ENCODE measurements at places on chromosomes 3 and 15. TPM values are rescaled to one million over a fixed set of nuclear protein-coding genes. Genes with fewer than 3 reads are reported as not detected.

DNA sequence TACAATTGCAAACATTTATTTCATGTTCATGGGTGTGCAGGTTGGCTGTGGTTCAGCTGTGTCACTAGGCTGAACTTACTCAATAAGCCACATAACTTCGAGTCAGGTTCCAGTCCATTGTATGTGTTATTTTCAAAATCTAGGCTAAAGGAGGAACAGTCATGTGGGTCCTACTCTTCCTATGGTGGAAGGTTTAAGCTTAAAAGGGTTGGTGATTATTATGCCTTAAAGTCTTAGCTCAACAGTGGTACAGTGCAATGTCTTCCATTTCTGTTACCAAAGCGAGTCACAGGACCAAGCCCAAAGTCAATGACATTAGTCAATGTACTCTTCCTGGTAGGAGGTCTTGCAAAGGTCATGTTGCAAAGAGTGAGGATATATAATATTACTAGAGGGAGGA lies 78.2 kb downstream of the ATG7 start:
- DNase-seq, result no peak

Gene THAP10
- 1.4 TPM for total RNA-seq

GRCh38 chr3:141372656-141373055 lies 4.4 kb downstream of the ZBTB38 start:
- no peak for DNase-seq

Gene NANOGP8
- 0.34 TPM for total RNA-seq

Gene CPEB1
- total RNA-seq, result 2.5 TPM

GRCh38 chr3:59319442-59319841 lies 269.6 kb upstream of the CFAP20DC start:
- no peak for DNase-seq

- DNase-seq, result no peak
Observed at GRCh38 chr3:66256806-66257205, 36.0 kb downstream of the SLC25A26 start.

DNA sequence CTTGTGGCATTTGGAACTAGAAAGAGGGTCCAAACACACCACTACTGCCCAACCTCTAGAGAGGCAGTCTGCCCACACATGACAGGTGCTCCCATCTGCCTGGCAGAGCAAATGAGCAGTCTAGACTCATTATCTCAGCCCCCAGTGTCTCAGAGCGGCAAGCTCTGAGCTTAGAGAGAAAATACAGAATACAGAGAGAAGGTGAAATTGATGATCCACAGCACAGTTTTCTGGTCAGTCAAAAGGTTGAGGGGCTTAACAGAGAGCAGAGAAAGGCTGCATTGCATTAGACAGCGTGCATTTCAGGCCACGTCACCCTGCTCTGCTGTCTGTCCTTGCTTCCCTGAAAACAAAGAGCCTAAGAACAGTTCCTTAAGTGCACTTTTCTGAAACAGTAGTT lies 135.1 kb downstream of the KCNMB2 start:
- DNase-seq, result no peak

- DNase-seq, result no peak
Observed at GRCh38 chr3:86708893-86709292, 282.1 kb downstream of the VGLL3 start.

DNA sequence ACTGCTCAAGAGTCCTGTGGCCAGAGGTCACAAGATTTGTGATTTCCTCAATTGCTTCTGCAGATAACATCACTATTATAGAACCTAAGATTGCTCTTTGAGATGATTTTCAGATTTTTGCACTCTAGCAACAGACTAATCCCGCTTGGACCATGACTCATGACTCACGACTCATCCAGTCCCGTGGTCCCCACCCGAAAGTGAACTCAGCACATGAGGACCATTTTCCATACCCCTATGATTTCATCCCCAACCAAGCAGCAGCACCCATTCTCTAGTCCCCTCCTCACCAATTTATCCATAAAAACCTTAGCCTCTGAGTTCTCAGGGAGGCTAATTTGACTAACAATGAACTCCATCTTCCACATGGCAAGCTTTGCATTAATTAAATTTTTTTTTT lies 106.3 kb upstream of the ALCAM start:
- DNase-seq, result no peak

- DNase-seq, result no peak
Observed at GRCh38 chr3:15310491-15311370, 21.7 kb downstream of the SH3BP5 start.

GRCh38 chr3:64451283-64452012 lies 226.2 kb upstream of the PRICKLE2 start:
- DNase-seq, result no peak

Gene GOLGA8F
- total RNA-seq, result not detected

- DNase-seq, result no peak
Observed at GRCh38 chr3:136186846-136187245, 9.3 kb downstream of the MSL2 start.

- no peak for DNase-seq
Observed at GRCh38 chr15:94205366-94205765, 26.0 kb upstream of the MCTP2 start.

GRCh38 chr15:57604507-57604906 lies 12.8 kb downstream of the MYZAP start:
- DNase-seq, result no peak

- no peak for DNase-seq
Observed at GRCh38 chr3:68924897-68925296, 7.5 kb downstream of the TAFA4 start.

- DNase-seq, result peak; percentile 9
Observed at GRCh38 chr3:54120657-54121413, 1.5 kb upstream of the CACNA2D3 start.

DNA sequence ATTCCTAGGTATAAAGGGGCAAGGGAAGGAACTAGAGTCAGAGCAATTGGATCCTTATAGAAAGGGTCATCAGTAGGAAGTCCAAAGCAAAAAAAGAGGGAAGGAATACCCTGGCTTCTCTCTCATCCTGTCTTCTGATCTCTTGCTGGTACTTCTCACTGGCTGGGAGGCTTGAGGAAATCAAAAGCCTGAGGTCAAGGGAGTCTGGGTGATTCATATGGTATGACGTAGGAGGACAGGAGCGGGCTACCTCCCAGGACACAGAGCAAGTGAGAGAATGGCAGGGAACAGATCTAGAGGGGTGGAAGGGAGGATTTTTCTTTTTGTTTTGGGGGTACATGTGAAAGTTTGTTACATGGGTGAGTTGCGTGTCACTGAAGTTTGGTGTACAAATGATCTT lies 76.0 kb downstream of the CFAP20DC start:
- DNase-seq, result no peak

GRCh38 chr3:38690185-38690584 lies 40.7 kb upstream of the SCN5A start:
- no peak for DNase-seq

Gene ISLR
- total RNA-seq, result 4.8 TPM

DNA sequence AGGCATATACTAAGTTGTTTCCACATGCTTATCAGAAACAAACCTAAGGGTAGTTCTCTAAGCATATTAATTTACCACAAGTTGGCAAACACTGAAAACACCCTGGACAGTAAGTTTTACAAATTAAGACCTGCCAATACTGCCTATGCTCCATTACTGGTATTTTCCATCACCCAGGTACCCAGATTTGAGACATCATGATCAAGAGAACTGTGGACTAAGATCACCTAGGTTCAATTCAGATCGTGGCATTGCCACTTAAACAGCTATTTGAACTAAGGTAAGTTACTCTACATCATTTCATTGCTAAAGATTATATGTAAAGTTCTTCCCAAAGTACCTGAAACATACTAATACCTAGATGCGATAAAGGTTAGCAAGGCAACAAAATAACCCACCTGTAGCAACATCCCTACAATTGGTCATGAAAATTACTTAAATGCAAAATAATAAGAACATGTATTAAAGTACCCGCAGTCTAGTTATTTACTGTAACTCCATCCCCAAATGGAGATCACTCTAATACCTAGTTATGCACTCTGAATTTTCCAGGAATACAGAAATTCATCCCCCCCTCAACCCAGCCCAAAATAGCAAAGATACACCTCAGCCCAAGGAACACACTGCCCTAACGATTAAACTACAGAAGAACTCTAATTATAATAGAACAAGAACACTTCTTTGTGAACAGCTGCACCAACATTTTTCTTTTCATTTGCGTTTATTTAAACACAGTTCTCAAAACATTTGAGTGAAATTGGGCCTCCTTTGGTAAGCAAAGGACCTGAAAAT lies 21.6 kb downstream of the TRA2B start:
- DNase-seq, result no peak

- DNase-seq, result no peak
Observed at GRCh38 chr3:185519021-185519420, 20.2 kb upstream of the TMEM41A start.

Gene PLOD2
- 89.6 TPM for total RNA-seq

Gene GPR160
- total RNA-seq, result 65.7 TPM

GRCh38 chr3:177618873-177619733 lies 421.8 kb upstream of the TBL1XR1 start:
- no peak for DNase-seq

- peak; percentile 97 for DNase-seq
Observed at GRCh38 chr3:128123538-128124368, at the start of gene RUVBL1. RUVBL1 (minus strand) TSS chr3:128123812; CDS start chr3:128123724, 88 bp downstream.

- DNase-seq, result no peak
Observed at GRCh38 chr15:50872832-50873426, 35.6 kb upstream of the AP4E1 start.

- DNase-seq, result no peak
Observed at GRCh38 chr3:27986234-27986879, 255.1 kb upstream of the CMC1 start.

GRCh38 chr15:90643301-90643632 lies 73.9 kb upstream of the BLM start:
- no peak for DNase-seq

Gene ANKRD63
- not detected for total RNA-seq

Gene STRIT1
- total RNA-seq, result not detected

- peak; percentile 32 for DNase-seq
Observed at GRCh38 chr3:97957617-97958311, 14.5 kb downstream of the RIOX2 start.

DNA sequence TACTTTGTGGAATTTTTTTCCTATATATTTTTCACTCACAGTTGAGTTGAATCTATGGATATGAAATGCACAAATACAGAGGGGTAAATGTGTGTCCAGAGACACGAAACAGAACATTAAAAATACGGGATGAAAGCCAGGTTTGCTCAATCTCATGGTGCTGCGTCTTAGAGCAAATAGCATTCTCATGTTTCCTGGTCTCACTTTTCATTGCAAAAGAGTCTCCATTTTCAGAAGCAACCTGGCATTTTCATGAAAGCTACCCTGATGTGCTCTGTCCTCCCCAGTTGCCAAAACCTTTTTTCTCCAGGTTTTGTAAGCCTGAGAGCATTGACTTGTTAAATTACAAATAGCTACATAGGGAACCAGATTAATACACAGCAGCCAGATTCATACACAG lies 49.5 kb upstream of the MBNL1 start:
- DNase-seq, result no peak

DNA sequence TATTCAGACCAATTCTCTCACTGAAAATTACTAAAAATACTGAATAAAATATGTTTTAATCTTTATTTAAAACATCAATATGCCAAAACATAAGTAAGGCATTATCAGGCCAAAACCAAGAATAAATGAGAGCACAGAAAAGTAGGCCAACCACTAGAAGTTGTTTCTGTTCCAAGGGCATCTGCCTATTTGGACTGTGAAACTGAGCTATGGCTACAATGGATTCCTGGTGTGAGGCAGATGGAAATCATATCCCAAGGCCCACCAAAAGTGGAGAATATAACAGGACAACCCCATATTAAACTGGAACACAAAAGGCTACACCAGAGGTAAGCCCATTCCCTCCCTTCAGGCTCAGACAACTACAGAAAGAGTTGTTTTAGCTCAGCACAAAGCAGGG lies 302.8 kb upstream of the IL12A start:
- no peak for DNase-seq

DNA sequence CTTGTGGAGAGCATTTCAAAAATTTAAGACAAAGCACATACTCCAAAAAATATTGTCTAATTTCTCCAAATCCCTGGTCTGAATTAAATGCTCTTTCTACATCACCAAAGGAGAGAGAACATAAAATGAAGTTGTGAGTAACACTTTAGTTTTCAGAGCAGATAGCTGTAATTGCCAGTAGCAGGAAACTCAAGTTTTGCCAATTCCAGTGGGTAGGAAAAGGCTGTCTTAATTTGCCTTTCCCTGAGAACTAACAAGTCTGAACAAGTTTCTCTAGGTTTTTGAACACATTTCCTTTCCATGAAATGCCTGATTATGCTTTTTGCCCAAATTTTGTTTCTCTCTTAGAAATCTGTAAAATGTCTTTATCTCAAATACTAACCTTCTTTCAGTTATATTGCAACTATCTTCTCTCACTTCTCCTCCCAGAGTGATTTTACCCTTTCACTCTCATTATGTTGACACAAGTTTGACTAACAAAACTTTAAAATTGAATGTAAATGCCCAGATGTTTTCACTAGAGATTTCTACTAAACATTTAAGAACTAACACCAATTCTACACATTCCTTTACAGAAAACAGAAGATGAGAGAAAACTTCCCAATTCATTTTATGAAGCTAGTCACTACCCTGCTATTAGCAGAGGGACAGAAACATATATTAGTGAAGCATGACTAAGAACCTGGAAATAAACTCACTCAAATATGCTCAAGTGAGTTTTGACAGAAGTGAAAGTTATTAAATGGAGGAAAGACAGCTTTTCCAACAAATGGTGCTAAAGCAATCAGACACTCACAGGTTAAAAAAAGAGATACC lies 38.4 kb downstream of the RFX7 start:
- DNase-seq, result no peak

Gene ITIH1
- not detected for total RNA-seq

Data from left colon (tissue), 2 donors.